Caki2 (cell line): ENCODE measurements at places on chromosomes 5 and 9.
A peak's percentile ranks its signal among the peaks of the same experiment; 100 is the strongest.

DNA sequence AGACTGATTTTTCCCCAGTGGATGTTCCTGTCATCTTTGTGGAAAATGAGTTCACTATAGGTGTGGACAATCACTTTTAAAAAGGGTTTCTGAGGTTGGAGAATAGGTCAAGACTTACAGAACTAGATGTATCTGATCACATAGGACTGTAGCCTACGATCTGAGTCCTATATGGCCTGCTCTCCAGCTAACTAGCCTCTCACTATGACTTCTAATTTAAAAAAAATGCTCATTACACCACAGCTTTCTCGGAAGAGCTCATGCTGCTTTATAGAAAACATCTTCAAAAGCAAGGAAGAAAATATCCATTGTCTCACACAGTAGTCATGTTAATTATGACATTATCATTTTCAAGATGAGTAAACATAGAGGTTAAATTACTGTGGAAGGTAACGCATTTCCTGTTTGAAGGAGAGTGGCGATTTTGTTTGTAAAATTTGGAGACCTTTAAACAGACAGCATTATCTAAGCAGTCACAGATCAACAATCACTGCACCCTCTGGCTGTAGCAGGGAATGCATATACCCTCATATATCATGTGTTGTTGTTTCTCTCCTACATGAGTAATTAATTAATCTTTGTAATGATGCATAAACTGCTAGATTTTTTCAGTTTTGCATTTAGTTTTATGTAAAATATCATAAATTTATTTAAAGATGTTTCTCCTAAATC lies 573.7 kb downstream of the GABRG2 start:
- no peak for DNase-seq

GRCh38 chr5:119302916-119303897 lies 52.6 kb upstream of the TNFAIP8 start:
- DNase-seq, result peak; percentile 98

DNA sequence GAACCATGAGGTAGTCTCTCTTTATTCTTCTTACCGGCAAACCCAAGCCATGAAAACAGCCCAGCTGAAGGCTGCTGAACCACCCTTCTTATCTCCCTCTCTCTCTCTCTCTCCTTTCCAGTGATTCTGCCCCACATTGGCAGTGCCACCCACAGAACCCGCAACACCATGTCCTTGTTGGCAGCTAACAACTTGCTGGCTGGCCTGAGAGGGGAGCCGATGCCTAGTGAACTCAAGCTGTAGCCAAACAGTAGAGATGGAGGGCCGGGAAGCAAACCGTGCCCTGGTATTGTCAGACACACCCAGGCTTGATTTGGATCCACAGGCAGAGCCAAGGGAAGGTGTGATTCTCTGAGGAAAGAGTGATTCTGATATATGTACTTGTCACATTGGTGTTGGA lies 14.0 kb downstream of the GRHPR start:
- DNase-seq, result no peak

DNA sequence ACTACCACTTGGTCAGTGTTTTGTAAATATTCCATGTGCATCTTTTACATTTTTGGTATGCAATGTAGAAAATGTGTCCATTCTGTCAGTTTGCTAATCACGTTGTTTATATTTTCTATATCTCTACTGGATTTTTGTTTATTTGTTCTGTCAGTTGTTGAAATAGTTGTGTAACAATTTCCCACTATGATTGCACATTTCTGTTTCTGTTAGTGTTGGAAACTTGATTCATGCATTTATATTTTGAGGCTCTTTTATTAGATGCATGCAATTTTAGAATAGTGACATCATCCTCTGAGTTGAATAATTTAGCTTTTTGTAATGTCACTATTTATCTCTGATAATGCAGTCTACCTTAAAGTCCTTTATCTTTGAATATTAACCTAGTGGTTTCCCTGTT lies 25.8 kb upstream of the LECT2 start:
- DNase-seq, result no peak

- no peak for DNase-seq
Observed at GRCh38 chr9:124343533-124344290, 71.5 kb downstream of the PSMB7 start.

DNA sequence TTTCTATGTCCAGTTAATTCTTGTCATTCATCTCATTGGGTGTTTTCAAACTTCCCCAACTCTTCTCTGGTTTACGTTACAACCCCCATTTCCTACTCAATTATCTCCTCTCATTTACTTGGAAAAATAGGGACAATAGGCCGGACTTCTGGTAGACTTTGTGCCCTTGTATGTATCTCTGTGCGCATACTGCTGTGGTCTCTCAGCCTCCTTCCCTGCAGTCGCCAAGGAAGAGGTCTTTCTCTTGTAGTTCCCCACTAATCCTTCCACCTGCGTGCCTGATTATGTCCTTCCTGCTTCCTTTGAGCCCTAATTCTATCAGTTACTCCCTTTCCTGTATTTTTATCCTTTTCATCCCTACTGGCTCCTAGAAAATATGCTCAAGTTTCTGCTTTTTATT lies 176.3 kb downstream of the GDNF start:
- no peak for DNase-seq

DNA sequence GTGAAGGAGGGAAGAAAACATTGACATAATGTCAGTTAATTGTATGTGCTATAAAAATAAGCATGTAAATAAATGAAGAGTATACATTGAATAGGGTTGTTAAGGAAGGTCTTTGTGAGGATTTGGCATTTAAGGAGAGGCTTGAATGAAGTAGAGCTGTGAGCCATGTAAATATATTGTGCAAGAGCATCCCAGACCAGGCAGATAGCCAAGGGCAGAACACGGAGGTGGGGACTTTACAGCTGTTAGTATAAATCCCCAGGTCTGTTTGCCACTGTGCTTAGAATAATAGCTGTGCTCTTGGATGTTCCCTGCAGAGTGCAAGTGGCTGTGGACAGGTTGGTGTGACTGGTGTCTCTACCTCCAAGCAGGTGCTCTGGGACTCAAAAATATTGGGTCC lies 211.7 kb downstream of the LRRC70 start:
- DNase-seq, result no peak

- DNase-seq, result no peak
Observed at GRCh38 chr5:16819522-16820167, 116.4 kb downstream of the MYO10 start.

DNA sequence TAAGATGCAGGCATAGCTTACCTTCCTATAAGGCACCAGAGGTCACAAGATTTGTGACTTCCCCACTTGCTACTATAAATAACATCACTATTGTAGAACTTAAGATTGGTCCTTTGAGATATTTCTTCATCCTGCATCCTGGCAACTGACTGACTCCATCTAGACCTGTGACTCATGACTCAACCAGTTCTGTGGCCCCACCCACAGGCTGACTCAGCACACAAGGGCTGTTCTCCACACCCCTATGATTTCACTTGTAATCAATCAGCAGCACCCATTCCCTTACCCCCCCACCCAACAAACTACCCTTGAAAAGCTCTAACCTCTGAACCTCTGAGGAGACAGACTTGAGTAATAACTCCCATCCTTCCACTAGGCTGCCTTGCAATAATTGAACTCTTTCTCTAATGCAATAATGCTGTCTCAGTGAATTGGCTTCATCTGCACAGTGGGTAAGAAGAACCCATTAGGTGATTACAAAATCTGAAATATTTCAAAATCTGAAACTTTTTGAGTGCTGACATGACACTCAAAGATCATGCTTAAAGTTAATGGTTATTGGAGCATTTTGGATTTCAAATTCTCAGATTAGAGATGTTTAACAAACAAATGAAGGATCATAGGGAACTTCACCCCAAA lies 296.7 kb downstream of the ARL15 start:
- peak; percentile 50 for DNase-seq

DNA sequence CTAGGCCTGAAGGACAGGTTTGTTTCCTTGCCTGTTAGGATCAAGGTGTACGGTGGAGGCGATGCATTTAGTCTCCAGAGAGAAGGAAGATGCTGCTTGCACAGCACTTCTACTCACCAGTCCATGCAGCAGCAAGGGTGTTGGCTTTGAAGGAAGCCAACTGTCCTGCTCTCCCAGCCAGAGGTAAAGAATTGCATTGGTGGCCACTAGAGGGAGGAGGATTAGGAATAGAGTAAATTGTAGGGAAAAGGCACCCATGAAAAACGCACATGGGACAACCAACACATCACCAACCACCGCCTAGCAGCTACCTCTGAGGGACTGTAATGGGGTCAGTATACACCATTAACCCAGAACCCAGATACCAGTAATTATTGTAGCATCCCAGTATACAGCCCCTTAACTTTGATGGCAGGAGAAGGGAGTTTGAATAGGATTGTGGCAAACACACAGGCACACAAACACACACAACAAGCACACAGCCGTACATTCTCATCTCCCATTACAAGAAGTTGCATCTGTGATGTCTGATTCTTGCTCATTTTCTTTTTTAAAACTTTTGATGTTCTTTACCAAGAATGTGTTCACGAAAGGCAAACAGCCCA lies 267.7 kb downstream of the ADAMTS6 start:
- peak; percentile 10 for DNase-seq

DNA sequence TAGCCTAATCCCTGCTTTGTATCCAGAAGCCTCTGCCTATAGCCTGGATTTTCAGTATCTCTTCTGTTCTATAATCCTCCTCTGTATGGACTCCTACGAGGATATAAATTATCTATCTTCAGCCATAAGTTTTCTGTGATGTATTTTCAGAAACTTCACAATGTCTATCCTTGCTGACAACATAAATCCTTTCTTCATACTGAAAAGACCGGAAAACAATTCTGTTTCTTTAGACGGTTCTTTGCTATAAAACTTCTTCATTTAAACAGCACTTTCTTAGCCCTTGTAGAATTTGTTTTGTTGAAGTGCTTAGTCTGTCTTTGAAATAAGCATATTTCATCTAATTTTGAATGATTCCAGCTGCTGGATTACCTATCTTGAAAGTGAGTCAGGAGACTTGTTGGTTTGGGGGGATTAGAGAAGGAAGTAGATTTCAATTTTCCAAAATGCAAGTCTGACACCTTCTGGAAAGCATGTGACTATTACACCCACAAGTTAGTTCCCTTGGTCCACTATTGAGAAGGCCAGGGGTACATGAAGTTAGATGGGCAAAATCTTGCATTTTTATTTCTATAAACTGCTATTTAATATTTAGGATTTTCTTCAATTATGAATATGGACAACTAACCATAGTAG lies 96.3 kb upstream of the RANBP3L start:
- DNase-seq, result no peak

DNA sequence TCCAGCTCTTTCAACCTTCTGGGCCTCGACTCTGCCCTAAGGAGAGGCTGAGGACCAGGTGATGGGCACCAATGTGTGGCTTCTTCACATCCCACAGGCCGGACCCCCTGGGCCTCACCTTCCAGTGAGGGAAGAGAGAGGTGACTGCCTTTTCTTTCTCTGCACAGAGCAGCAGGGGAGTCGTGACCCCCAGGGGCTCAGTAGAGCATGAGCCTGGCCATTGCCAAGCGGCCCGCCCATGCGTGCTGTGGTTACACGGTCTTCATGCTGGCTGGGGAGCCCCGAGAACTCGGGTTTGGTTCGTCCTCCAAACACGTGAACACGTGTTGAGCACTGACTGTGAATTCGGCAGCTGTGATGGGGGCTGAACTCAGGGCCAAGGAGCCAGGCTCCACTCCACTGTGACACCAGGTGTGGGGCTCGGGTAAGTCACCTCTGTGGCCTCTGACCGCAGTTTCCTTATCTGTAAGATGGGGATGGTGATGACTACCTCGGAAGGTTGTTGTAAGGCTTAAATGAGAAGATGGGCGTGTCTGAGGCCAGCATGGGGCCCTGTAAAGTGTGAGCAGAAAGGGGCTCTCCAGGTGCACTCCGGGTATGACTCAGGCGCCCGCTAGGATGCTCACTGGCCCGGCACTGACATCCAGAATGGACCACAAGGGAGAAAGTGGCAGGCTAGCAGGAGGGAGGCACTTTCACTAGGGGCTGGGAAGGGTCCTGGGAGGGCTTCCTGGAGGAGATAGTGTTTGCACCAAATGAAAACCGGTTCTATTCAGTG lies 13.4 kb upstream of the GRHPR start:
- DNase-seq, result no peak

- DNase-seq, result no peak
Observed at GRCh38 chr9:96620832-96621269, 1.2 kb upstream of the CDC14B start.

- no peak for DNase-seq
Observed at GRCh38 chr9:12737871-12738270, 36.9 kb upstream of the LURAP1L start.

- DNase-seq, result peak; percentile 91
Observed at GRCh38 chr5:139725073-139725830, 70.4 kb upstream of the PSD2 start.

- DNase-seq, result no peak
Observed at GRCh38 chr9:87531370-87532295, 34.0 kb downstream of the DAPK1 start.

DNA sequence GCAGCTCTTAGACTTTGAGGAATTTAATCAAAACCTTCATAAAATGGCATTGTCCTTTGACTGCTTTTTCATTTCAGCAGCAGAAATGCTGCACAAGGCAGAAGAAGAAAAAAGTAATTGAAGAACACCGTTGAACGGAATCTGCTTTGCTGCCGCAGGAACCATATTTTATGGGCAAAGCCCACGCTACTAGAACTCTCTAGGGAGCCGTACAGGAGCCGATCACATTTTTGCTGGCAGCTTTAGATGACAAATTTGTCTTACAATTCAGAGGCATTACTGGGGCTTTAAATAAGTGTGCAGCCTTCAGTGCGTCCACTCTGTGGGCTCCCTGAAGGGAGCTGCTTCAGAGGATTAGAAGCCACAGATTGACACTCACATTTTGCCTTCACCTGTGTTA lies 5.4 kb downstream of the CFAP90 start:
- no peak for DNase-seq

DNA sequence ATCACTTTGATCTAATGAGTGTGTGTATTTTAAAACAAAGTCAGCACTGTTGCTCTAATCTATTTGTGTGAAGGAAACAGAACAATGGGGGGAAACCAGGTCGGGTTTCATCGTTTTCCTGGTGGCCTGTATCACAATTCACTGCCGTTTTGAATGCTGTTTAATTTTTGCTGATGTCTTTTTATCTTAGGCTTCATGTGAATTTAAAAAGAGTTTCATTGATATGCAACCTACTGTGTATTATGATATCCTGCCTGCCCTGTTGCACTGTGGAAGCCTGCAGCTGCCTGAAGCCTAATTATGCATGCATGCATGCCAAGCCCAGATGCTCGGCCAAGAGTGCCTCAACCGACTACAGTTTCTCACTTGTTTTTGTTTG lies 307.5 kb downstream of the ZNF608 start:
- no peak for DNase-seq

- no peak for DNase-seq
Observed at GRCh38 chr9:126647585-126648411, 34.1 kb downstream of the LMX1B start.

GRCh38 chr9:124511891-124512805 lies 4.9 kb upstream of the NR5A1 start:
- no peak for DNase-seq

- peak; percentile 85 for DNase-seq
Observed at GRCh38 chr5:141783005-141783946, 94.9 kb downstream of the PCDH1 start.

GRCh38 chr5:87340716-87341115 lies 72.0 kb downstream of the CCNH start:
- no peak for DNase-seq

DNA sequence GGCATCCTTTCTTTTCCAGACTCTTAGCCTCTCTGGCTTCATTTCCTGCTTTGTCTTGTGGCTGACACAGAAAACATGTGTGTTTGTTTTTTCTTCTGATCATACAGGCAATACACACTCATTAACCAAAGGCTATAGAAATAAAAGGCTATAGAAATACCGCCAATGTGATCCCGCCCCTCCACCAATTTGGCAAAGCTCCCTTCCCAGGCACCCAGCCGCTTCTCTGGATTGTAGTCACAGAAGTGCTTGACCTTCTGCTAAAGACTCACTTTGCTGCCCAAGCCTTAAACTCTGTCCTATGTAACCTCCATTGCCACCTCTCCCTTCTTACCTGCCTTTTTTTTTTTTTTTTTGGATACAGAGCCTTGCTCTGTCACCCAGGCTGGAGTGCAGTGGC lies 5.3 kb downstream of the TXNDC15 start:
- no peak for DNase-seq
